ENCODE measurements at places on chromosomes 5 and 9. TPM values are rescaled to one million over a fixed set of nuclear protein-coding genes. Genes with fewer than 3 reads are reported as not detected.

ADAMTS12 gene
- total RNA-seq = not detected

ARL10 gene
- total RNA-seq = 6.5 TPM

DNA sequence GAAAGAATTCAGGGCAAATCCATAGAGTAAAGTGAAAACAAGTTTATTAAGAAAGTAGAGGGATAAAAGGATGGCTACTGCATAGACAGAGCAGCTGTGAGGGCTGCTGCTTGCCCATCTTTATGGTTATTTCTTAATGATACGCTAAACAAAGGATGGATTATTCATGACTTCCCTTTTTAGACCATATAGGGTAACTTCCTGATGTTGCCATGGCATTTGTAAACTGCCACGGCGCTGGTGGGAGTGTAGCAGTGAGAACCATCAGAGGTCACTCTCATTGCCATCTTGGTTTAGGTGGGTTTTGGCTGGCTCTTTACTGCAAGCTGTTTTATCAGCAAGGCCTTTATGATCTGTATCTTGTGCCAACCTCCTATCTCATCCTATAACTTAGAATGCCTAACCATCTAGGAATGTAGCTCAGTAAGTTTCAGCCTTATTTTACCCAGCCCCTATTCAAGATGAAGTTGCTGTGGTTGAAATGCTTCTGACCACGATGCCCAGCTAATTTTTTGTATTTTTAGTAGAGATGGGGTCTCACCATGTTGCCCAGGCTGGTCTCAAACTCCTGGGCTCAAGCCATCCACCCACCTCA, 42.1 kb downstream of the RFK start:
- no peak for DNase-seq

RNF38 gene
- 42.1 TPM for total RNA-seq

TUSC1 gene
- not detected for total RNA-seq

- DNase-seq = no peak
These were observed 96.8 kb upstream of the NREP start for GRCh38 chr5:111853748-111854147.

DNA sequence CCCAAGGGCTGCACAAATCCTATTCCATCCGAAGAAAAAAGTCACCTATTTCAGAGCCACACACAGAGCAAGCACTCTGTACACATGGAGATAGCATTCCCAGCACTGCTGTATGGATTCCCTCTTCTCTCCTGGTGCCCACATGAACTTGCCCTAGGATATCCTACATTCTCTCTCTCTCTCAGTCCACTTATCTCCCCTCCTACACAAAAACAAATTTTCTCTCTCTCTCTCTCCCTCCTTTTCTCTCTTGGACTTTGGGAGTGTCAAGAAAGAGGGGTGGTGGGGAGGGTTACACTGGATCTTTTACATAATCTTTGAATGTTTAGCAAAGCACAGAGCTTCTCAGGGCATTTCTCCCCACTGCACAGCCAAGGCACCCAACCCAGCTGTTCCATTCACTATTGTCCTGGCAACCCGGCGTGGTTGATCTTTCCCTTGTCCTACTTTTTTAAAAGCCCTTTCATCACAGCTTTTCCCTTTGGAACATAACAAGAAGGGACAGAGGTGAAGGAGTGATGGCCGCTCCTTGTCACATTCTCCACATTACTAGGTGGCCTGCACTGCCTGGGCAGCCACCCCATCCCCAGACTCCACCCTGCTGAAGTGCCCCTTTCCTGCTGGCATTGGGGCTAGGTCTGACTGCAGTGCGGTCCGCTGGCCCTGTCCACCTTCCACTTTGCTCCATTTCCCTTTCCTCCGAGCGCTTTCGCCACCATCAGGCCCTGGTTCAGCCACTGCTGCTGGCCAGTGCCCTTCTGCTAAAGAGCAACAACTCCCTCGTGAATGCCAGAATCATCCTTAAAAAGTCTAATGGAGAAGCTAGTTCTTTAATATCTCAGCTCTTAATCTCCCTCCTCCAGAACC, 22.2 kb upstream of the SLC1A3 start:
- DNase-seq = no peak

Data from activated CD4-positive, alpha-beta memory T cell treated with anti-CD3 and anti-CD28 coated beads, Interleukin-2, amount 10 ng/mL, durations not matched to agents 7 days and 5 days (primary cell).